ENCODE measurements at places on chromosomes 11 and 22.

- DNase-seq, result no peak
Measured at GRCh38 chr11:68976095-68976494, 4.7 kb downstream of the MRGPRD start.

DNA sequence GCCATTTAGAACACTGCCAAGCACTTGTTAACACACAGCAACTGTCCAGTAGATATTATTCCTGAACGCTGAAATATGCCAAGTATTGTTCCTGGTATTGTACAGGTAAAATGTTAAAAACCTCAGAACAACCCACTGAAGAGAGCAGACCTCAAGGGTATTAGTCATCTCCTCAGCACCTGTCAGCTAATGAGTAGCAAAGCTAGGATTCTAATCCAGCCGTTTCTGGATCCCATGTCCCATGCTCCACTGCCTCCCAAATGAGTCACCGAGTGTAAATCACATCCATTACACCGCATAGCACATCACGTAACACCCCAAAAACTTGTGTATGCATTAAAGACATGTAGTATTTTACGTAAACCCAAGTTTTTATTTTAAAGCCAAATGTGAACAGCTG is 705.4 kb upstream of the TENM4 start:
- no peak for DNase-seq

DNA sequence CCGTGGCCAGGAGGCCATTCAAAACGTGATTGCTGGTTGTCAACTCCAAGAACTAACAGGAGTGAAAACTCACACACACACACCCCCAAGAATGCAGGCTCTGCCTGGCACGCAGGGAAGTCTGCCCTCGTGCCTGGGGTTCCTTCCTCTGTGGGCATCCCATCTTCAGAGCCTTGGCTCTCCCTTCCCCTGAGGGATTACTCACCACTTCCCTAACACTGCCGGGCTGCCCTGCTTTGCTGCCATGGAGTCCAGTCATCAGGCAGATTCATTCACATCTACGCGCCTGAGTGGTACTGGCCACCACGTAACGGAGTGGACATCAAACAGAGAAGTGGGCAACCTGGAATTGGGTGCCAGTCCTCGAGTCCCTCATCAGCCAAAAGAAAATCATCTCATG is 120.7 kb upstream of the TMEM45B start:
- DNase-seq, result no peak

DNA sequence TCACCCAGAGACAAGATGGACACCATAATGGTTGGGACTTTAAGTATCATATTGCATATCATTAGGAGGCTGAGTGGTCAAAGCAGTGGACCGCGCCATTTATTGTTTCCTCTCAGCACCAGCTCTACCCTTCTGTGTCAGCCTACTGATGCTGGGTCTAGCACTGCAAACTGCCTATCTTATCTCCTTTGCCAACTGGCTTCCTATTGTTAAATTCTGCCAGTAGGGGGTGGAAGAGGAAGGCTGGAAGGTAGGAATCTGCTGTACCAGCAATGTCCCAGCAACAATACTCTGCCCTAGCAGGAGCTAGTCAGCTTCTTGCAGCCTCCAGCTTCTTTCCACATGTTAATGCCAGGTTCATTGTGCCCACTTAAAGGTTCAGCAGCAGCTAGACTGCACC is 367.1 kb upstream of the PDGFD start:
- DNase-seq, result no peak

GRCh38 chr11:121152764-121153163 is 51.7 kb downstream of the TECTA start:
- no peak for DNase-seq

DNA sequence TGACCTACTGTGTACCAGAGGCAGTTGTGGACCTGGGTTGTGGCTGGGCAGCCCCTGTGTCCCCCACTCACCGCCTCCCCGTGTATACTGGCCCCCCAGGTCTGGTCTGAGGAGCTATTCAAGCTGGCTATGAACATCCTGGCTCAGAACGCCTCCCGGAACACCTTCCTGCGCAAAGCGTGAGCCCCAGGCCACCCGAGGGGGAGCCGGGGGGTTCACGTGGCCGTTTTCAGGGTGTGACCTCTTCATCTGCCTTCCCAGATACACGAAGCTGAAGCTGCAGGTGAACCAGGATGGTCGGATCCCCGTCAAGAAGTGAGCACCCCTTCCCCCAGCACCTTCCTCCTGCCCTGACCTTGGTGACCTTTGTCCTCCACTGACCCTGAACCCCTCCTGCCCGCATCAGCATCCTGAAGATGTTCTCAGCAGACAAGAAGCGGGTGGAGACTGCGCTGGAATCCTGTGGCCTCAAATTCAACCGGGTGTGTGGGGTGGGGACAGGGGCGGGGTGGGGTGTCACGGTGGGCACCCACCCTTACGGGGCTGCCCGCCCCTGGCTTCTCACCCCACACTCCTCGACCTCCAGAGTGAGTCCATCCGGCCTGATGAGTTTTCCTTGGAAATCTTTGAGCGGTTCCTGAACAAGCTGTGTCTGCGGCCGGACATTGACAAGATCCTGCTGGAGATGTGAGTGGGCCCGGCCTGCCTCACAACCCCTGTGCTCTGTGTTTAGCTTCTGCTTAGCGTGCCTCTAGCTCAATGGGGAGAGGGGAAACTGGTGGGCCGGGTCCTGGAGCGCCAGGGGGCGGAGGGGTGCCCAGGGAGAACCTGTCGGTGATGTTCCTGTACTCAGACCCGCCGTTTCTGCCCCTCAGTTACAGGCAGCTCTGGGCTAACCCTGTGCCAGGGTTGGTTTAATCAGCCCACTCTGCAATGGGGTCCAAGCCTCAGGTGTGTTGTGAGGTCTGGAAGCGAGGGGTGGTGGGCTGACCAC is 4.1 kb downstream of the PLCB3 start:
- DNase-seq, result no peak

DNA sequence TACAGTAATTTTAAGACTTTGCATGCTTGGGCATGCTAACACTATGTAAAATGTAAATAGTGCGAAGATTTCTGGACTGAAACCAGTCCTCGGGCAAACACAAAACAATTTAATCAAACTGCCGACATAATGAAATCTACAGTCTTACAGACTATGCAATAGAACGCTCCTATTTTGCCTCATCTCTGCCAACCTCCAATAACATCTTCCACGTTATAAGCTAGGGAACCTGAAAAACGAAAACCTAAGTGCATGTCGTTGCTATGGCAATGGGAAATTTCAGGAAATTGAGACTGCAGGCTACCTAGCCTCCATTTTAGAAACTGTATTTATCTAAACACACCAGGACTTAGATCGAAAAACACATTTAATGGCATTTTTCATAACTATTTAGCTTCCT is 1.1 kb downstream of the CSTF3 start:
- no peak for DNase-seq

- DNase-seq, result no peak
Measured at GRCh38 chr11:127962416-127962815, 624.9 kb downstream of the ETS1 start.

DNA sequence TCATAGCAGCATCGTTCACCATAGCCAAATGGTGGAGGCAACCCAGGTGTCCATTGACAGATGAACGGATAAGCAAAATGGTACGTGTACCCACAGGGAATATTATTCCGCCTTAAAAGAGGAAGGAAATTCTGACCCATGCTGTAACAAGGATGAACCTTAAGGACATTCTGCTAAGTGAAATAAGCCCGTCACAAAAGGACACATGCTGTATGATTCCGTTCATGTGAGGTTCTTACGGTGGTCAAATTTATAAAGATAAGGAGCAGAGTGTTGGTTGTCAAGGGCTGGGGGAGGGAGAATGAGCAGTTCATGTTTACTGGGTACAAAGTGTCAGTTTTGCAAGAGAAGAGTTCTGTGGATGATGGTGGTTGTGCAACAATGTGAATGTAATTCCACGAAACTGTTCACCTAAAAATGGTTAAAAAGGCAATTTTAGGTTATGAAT is 26.3 kb downstream of the APOL1 start:
- DNase-seq, result no peak

GRCh38 chr11:15286465-15286864 is 171.7 kb downstream of the INSC start:
- no peak for DNase-seq

DNA sequence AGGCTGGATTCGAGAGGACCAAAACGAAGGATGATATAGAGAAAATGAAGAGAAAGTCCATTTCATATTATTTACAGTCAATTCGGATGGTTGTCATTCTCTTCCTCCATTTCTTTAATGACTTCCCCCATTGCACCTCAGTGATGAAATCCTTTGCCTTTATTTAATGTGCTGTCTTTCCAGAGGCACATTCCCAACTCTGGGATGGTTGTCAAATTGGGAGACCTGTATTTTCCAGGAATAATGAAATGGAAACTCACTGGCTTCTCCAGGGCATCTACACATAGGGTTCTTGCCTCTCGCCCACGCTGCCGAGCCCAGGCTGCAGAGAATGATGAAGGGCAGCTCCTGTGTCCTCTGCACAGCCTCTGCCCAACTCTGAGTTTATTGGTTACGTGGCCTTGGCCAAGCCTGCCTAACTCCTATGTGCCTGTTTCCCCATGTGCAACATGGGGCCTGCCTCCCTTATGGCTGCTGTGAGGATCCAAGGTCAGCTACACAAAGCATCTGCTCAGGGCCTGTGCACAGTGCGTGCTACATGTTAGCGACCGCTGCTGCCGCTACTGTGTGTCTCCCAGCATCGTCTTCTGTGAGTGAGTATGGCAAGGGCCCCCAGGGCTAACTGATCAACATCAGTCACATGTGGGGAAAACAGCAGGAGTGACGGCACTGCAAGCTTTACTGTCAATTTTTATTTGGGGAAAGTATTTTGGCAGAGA is 81.5 kb upstream of the BID start:
- DNase-seq, result no peak

DNA sequence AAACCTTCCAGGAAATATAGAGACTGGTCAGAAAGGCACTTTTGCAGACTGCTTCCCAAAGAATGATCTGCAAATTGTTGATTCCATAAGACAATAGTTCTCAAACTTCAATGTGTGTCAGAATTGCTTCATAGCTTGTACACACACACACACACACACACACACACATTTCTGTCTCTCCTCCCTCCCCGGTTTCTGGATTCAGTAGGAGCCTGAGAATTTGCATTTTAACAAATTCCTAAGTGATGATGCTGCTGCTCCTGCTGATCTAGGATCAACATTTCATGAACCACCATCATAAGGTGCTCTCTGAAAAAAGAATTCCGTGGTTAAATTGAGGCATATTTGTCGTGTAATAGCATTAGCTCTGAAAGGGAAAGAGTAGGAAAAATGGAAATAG is 35.3 kb upstream of the FZD4 start:
- peak; percentile 28 for DNase-seq

DNA sequence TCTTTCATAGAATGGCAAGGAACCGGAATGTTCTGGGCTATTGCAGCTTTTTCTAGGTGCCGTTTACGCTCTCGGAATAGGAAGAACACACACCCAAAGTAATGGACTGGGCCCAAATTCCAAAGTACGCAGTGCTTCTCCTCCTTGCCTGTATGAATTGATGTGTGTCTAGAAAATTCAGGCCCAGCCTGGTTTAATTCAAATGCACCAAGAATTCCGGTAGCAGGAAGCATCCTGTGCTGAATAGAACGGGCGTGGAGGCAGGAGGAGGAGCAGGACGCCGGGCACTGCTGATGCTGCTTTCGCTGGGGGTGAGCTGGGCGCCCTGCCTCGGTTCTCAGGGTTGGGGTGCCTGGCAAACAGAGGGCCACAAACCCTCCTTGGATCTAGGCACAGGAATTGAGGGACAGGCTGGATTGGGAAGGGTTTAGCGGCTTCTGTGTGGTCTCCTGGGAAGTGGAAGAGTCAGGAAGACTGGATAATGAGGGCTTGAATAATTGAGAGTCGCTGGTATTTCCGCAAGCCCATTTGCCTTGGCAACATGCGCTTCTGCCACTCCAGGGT is 2.0 kb downstream of the PARVB start:
- no peak for DNase-seq

DNA sequence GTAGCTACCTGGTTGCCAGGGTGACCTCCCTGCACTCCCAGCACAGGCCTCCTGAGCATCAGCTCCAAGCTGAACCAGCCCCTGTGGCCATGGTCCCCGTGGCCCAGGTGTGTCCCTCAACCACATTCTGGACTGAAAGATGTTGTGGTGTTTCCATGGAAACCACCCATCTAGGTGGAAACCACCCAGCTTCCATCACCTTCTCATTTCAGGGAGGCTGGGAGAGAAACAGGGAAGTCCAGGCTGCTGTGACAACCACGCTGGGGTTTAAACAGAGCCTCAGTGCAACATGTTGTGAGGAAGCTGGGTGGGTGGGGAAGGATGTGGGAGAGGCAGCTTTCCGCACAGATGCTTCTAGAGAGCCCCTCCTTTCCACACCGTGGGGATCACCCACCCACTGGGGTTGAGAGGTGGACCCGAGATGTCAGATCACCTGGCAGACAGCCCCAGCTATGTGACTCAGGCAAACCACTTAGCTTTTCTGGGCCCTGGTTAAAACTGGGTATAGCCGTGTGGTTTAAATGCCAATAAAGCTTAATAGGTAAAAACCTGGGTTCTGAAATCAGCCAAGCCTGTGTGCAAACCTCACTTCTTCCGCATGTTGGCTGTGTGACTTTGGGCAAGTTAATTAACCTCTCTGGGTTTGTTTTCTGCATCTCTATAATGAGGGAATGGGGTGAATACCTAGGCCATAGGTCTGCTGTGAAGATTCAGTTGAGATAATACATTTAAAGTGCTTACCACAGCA is 46.4 kb downstream of the CD82 start:
- no peak for DNase-seq

- DNase-seq, result no peak
Measured at GRCh38 chr11:61477727-61478148, 30.8 kb upstream of the LRRC10B start.

- no peak for DNase-seq
Measured at GRCh38 chr11:88357323-88358039, 19.9 kb upstream of the CTSC start.

- DNase-seq, result no peak
Measured at GRCh38 chr11:103637295-103637694, 399.1 kb upstream of the DDI1 start.

GRCh38 chr22:31872209-31872608 is 72.1 kb upstream of the YWHAH start:
- DNase-seq, result no peak

GRCh38 chr11:126992065-126992803 is 8.3 kb downstream of the KIRREL3 start:
- DNase-seq, result no peak

- DNase-seq, result no peak
Measured at GRCh38 chr11:12640355-12640754, 33.9 kb upstream of the TEAD1 start.

DNA sequence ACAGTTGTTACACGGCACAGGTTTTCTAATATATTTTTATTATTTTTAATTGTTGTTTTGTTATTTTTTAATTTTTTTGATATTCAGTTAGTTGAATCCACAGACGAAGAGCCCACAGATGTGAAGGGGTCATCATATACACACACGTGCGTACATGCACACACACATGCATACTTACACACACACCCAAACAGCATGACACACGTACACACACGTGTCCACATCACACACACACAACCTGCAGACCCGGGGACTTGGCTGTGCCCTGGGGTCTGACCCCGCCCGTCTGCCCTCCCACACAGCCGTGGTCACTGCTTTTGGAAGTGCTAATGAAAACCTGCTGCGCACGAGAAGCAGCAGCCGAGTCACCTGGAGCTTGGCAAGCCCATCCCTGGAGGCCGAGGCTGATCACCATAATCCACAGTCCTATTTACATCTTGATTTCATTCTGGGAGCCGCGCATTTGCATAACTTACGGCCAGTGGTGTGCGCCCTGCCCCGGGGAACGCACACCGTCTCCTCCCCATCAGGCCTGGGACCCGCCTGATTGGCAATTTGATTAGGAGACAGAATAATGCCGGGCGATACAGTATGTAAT is 110.3 kb downstream of the BRD1 start:
- DNase-seq, result no peak

GRCh38 chr11:130519128-130519932 is 70.9 kb downstream of the ADAMTS15 start:
- DNase-seq, result no peak

Data from SK-N-MC (cell line).